ENCODE measurements at places on chromosomes 11 and 22.
A peak's percentile ranks its signal among the peaks of the same experiment; 100 is the strongest.

DNA sequence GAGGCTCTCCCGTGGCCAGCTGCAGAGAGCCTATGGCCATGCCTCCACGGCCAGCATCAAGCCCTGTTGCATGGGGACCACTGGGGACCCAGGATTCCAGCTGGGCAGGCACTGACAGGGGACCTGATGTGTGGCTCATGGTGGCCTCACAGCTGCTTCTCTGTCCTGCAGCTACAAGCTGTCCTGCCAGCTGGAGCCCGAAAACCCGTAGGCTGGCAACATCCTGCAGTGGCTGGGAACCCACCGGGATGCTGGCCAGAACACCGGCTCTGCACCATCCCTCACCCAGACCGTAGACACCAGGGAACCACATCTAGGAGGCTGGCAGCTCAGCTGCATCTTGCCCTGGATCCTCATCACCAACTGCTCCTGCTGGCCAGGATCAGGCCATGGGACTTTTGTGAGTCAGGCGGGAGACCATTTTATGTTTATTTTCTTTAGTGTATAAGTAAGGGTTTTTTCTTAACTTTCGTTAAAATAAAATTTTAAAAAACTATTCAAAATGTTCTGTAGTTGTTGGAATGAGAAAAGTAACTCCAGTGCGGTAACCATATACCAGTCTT is 7.9 kb downstream of the RGL4 start:
- no peak for DNase-seq

DNA sequence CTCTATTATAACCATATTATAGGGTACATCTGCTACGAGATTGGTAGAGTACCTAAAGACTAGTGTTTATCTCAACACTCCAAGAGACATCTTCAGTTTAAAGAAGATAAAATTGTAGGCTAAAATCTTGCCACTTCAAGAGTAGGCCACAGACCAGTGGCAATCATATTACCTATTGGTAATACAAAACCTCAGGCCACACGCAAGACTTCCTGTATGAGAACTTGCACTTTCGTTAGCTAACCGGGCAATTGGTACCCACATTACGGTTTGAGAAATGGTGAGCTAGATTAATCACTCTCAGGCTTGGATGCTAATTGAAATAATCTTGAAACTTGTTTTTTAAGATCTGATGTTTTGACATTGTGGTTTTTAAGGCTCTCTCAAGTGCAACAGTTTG is 772.7 kb downstream of the LRRC4C start:
- no peak for DNase-seq

- DNase-seq: no peak
These were observed 227.6 kb upstream of the PITPNB start for GRCh38 chr22:28146401-28147314.

GRCh38 chr11:986270-986951 is 50.1 kb downstream of the MUC6 start:
- DNase-seq: peak; percentile 88

DNA sequence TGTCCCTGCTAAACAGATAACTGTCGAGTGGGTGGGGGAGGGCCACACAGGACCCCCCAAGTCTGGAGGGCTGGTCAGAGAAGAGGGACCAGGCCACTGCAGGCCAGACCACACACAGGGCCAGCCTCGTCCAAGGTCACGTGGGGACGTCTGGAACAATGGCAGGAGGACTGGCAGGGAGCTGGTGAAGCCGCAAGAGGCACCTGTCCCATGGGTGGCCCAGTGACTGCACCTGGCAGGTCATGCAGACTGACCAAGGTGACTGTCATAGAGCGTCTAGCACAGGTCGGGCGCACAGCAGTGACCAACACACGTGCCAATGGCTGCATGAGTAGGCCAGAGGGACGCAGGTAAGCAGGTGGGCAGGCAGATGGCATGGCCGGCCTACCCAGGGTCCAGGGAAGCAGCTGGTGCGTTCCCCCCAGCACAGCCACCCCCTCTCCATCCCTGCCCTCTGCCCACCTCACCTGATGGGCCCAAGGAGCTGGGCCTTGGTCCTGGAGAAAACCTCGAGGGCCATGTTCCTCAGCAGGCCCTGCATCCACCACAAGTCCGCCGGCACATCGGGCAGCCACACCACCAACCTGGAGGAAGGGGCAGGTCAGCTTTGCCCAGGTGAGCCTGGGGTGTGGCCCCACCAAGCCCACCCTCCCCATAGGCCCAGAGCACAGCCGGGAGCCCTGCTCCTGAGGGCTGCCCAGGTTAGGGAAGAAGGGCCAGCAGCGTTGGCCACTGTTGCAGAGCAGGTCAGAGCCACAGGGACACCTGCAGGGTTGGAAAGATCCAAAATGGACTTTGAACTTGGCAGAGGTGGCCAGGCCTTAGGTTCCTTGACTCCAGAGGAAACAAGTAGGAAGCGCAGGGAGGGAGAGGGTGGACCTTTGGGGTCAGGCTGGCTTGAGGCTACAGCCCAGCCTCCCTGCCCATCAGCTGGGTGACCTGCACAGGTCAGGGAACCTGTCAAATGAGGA is 10.4 kb downstream of the PNPLA5 start:
- no peak for DNase-seq

DNA sequence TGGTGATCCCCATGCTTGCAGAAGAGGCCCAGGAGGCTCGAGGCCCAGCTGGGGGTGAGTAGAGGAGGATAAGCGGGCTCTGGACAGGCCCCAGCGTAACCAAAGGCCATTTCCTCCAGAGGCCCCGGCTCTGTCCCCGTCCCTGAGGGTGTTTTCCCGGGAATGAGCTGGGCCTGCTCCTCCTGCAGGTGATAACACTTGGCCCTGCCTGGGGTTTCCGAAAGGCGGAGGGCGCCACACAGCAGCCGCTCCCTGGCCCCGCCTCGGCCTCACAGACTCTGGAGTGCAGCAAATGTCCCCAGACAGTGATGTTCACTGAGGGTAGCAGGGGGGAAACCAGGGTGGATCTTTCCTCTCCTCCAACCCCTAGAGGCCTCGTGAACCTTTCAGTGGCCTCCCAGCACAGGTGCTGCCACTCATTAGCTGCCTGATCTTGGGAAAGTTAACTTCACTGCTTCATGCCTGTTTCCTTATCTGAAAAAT is 10.5 kb upstream of the MGAT3 start:
- DNase-seq: peak; percentile 68

DNA sequence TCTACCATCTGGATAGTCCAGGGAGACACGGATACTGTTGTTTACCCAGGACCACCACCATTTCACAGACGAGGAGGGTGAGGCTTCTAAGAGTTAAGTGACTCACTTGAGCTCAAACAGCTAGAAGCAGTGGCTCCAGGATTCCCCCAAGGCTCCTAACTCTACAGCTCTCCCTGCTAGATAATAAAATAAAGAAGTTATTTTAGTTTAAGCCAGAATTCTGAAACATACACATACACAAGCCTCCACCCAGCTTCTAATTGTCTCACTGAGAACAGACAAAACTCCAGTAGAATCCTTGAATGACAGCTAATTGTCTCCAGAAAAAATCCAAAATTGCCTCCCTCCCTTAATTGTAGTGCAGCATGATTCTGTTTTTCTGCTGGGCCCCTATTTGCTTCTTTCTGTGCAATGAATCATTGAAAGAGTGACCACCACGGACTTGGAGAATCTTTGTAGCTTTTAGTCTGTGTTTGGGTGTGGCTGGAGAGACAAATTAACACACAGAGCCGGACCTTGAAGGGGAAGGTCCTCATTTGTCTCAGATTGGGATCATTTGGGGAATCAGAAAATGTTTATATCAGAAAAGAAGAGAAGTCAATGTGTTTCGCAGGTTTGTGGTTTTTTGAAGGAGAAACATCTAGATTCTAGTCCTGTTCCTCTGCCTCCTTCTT is 64.9 kb downstream of the COMMD9 start:
- no peak for DNase-seq

- DNase-seq: no peak
These were observed 3.6 kb downstream of the IL18 start for GRCh38 chr11:112160091-112160848.

- no peak for DNase-seq
These were observed 24.7 kb downstream of the LUZP2 start for GRCh38 chr11:24521601-24522000.

GRCh38 chr11:132610216-132610615 is 922.1 kb downstream of the OPCML start:
- DNase-seq: no peak

DNA sequence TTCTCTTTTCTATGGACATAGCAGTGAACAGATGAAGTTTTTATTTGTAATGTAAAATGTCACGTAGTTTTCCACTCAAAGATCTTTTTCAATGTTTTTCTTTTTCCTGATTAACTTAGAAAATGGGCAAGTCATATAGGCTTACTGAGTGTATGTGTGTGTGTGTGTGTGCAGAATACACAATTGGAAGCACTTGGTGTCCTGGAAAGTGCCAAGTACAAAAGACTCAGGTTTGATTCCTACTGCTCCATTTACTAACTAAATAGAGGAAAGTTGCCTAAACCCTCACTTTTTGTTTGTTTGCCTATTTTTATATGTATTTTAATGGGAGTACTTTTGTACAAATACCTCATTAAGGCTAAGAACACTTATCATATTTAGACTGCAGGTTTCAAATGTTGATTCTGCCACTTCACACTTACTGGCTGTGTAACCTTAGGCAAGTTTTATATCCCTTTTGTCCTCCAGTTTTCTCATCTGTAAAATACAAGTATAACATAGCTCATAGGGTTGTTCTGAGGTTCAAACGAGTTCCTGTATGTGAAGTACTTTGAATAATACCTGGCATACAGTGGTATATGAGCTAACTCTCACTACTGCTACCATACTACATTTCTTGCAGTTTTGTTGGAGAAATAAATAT is 90.1 kb downstream of the TYR start:
- DNase-seq: no peak

DNA sequence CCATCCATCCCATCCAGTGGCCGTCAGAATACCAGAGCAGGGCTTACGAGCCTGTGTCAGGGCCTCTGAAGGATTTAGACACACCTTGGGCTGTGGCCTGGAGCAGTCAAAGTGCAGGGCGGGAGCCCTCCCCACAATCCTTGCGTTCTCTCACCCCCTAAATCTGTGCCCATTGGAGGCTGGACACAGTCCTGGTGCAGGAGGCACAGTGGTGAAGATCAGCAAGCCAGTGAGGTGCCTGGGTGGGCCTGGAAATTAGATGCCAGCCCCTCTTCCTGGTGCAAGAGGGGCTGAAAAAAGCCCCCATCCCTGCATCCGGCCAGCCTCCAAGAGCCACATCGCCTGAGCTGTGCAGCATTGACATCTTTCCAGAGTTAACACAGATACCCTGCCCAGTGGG is 1045.8 kb downstream of the TBC1D22A start:
- DNase-seq: no peak

- DNase-seq: peak; percentile 86
These were observed 8.0 kb upstream of the TLCD5 start for GRCh38 chr11:120316880-120317688.

DNA sequence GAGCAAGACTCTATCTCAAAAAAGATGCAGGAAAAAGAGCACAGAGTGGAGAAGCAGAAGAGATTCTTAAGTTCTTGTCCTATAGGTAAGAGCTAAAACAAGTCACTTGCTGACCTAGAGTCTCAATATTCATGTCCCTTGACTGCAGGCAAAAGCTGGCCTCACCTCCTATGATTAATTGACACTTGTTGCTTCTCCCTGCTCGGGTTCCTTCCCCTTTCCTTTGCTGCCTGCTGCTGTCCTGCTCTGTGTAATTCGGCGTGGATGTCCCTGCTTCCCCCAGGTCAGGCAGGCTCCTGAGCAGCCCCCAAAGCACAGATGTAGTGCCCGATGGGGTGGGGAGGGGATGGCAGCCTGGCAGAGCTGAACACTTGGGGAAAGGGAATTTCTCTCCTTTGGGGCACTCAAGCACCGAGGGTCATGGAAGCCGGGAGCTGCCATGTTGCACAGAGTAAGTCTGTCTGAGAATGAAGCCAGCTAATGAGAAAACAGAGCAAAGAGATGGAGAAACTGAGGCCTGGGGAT is 60.8 kb upstream of the NUP50 start:
- DNase-seq: no peak

DNA sequence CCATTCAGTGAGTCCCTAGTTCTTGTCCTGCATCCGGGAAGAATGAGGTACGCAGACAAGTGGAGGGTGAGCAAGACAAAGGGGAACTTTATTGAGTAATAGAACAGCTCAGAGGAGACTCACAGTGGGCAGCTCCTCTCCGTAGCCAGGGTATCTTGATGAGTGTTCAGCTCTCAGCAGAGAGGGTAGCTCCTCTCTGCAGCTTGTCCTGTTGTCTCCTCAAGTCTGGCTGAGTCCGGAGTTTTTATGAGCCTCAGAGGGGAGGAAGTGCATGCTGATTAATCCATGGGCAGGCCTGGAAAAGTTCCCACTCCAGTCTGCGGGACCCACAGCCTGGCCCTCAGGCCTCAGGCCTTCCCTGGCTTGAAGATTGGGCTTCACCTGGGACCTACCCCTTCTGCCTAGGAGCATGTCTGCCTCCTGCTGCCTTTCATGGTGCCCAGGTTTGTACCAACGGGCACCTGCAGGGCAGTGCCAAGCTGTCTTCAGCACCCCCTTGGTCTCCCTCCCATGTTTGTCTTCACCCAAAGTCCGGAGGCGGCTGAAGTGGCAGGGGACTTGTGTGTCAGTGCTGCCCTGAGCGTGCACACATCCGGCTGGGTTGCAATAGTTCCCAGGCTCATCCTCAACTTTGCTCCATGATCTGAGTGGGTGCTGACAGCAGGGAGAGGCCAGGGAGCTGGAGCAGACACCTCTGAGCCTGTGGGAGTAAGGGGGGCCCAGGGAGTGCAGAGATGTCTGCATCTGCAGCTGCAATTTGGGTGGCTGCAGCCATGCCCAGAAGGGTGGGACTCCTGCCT is 134.2 kb downstream of the LDLRAD3 start:
- no peak for DNase-seq

DNA sequence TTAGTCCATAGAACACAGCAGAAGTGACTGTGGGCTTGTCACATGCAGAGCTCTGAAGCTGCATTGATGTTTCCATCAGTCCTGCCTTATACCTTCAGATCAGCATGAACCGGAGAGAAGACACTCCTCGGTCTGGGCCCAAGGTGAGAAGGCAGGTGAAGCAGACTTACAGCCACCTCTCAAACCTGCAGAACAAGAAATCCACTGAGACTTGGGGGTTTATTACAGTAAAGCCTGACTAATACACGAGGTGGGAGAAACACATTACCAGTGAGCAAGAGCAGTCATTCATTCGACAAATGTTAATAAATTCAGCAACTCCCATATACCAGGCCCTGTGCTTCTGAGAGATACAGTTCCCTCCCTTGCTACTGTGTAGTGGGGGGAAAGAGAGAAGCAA is 279.0 kb downstream of the DDX10 start:
- no peak for DNase-seq

- no peak for DNase-seq
These were observed 565 bp downstream of the NUCB2 start for GRCh38 chr11:17277024-17277584.

DNA sequence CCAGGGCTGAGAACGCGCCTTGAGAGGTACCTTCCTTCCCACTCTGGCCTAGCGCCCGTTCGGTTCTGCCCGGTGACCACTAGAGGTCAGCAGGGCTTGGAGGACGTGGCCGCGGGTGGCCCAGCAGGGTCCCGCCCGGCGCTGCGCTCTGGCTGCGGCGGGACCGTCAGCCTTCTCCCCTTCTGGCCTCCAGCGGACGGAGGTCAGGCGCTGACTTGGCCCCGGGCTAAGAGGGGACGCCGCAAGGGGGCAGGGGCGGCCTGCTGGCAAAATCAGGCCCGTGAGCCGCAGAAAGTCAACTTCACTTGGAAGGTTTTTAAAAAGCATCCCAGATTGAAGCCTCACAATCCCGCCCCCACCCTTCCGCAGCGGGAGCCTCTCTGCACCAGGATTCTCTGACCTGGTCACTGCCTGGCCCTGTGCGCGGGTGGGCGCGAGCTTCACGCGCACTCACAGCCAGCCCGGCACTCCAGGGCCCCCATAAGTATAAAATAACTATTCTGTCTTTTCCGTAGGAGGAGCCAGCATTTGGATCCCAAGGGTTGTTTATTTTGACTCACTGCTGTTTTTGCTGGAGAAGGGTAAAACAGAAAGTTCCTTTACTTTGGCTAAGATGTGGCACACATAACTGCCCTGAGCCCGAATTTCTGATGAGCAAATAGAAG is 23.2 kb upstream of the ZBTB16 start:
- DNase-seq: peak; percentile 92

Measured in stomach (tissue), 19 donors.